ENCODE measurements at places on chromosomes 3 and 15.

DNA sequence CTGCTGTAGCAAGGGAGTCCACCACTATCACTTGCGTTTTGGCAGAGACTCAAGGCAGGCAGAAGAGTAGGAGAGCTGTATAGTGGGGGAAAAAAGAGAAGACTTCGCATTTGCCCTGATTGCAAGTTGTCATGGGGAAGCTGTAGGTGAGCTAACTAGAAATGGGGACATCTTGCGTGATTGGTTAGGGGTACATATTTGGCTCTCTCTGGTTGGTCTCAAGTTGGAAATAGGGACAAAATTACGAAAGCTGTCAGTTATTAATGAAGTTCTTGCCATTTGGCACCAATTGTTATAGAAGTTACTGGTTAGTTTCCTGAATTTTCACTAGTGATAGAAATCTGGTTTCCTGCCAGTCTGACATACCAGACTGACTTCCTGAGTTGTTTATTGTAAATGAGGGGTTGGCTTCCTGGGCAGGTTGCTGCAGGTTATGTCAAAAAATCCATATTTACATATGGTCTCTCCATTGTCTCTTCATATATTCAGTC is 8.2 kb upstream of the SENP7 start:
- no peak for DNase-seq

- no peak for DNase-seq
Measured at GRCh38 chr3:149224736-149225594, 3.3 kb upstream of the CP start.

DNA sequence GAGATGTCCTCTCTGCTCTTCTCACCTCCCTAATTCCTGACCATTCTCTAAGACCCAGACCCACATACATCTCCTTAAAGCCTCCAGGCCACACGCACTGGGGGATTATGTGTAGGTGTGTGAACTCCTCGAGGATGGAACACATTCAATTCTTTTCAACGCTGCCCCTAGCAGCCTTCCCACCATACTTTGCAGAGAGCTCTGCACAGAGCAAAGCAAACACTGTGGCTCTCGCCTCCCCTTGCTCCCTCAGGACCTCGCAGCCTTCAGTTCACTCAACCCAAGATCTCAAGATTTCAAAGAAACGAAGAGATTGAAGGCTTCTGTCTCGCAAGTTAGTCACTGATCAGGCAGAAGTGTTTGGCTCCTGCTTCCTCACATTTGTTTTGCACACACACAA is 6.0 kb downstream of the ACTC1 start:
- no peak for DNase-seq

DNA sequence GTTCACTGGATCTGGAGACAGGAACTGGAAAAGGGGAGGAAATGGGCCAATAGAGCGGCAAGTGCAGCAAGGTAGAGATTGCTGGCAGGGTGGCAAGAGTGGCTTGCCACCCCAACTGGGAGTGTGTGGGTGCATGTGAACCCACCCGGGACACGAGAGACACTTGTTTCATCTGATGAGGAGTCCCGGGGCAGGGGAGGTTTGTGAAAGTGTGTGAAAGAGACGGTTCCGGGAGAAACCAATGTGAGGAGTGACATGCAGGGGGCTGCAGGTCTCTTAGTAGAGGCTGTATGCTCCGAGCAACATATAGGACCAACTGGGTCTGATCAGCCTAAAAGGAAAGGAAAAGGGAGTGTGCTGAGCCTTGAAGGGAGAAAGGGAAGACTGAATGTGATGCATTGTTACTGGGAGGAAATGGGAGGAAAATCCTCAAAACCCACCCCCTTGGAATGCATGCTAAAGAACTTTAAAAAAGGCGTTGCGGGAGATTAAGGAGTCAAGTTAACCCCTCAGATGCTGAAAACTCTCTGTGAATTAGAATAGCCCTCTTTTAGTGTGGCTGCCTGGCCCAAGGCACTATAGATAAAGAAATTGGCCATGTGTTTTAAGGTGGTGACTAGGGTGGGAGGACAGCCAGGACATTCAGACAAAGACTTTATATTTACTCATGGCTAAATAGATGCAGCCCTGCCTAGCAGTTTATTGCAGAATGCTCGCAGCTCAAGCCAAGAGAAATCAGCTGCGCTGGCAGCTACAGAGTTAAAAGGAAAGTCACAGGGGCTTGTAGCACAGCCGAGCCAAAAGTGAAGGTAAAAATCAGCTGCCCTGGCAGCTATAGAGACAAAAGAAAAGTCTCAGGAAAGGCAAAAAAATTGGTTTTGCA is 9.1 kb upstream of the SLC9C1 start:
- DNase-seq = no peak

- DNase-seq = no peak
Measured at GRCh38 chr15:58340176-58340575, 91.6 kb upstream of the LIPC start.

DNA sequence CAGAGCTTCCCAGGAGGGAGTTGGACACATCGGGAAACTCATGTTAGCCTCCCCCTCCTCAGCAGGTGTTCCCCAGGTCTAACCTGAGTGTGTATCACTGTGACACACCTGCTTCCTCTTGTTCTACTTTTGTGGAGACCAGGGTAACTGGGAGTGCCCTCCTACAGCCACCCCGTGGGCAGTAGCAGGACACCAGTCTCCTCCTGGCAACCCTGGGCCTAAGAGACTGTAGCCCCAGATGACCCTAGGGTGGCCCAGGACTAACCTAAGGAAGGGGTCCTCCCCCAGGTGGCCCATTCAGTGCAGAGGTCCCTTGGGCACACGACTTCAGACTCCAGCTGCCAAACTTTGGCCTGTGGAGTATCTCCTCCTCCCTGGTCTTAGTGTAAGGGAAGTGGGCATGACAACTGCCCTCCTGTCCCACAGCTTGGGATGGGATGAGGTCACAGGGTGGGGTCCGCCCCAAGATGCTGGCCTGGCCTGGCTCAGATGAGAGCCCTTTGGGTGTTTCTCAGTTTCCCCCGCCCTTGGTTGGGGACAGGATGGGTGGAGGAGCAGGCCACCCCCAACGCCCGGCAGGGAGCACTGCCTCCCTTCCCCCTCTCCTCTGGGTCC is 4.8 kb downstream of the CSK start:
- DNase-seq = no peak

- DNase-seq = no peak
Measured at GRCh38 chr3:188294113-188294512, 140.2 kb downstream of the LPP start.

DNA sequence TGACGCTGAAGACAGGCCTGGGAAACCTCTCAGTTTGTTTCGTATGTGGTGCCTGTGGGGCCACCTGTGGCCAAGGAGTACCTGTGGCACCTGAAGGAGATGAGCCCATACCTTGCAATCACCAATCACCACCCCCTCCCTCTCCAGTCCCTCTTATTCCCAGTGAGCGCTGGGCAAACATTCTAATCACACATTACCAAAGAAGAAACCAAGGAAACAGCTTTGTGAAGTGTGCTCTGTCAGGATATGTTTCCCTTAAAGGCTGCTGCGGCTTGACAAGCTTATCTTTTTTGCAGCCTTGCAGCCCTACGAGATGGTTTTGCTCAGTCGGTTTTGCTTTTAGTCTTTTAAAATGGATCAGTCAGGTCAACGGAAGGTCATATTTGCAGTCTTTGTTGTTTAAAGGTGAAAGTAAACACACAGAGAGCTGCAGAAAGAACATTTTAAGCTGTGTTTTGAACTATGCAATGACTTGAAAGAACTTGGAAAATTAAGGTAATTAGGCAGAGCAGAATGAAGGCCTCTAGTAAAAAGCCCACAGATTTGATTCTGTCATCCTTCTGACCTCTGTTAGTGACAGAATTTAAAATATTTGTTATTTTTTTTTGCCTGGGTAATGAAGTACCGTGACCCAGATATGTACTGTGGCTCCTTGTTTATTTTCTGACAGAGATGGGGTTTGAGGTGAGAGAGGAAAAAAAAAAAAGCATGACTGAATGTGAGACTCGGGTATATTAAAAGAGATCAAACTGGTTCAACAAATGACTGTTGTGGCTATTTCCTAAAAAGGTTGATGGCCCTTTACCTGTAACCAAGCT is 461.4 kb downstream of the NSUN3 start:
- DNase-seq = no peak

DNA sequence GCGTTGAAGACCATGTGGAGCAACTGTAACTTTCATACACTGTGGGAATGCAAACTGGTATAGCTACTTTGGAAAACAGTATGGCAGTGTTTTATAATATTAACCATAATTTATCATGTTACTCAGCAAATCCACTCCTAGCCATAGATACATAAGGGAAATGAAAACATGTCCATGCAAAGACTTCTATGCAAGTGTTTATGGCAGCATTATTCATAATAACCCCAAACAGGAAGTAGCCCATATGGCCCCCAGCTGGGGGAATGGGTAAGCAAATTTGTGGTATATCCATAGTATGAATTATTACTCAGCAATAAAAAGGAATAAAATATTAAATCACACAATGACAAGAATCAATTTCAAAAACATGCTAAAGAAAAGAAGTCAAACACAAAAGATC is 23.0 kb upstream of the GATA2 start:
- DNase-seq = no peak

Measured in NCI-H1694 (cell line).